Left ventricle myocardium superior (tissue), 1 donor: ENCODE measurements at places on chromosomes 16 and 17.

- DNase-seq: no peak
These were observed 4.2 kb downstream of the CDR2 start for GRCh38 chr16:22370038-22370820.

- DNase-seq: no peak
These were observed 870 bp upstream of the ITGA3 start for GRCh38 chr17:50055055-50055425.

DNA sequence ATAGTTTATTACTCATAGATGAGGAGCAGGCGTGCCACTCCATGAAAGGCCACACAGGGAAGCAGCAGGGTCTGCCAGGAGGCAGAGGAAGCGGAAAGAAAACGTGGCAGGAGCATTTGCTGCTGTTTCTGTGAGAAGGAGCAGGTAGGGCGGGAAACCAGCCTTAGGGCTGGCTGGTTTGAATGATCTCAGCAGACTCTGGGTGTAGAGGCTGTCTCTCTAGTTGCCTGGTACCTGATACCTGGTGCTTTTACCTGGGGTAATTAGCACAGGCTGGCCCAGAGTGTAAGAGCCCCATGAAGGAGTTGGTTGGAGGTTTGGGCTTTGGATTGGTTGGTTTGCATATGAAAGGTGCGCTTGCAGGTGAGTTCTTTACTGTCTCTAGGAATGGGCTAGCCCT is 205.0 kb upstream of the CACNG3 start:
- DNase-seq: no peak

DNA sequence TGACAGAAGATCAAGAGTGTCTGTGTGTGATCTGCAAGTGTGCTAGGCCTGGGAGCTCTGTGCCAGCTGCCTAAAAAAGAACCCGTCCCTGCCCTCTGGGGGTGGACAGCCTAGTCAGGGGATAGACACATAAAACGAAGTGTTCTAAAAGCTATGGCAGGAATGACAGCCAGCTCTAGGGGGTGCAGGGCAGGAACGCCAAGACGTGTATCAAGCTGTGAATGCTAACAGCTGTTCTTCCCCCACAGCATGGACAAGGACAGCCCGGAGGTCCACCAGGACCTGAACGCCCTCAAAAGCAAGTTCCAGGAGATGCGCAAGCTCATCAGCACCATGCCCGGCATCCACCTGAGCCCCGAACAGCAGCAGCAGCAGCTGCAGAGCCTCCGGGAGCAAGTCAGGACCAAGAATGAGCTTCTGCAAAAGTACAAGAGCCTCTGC is 5.1 kb downstream of the RASD1 start:
- no peak for DNase-seq

DNA sequence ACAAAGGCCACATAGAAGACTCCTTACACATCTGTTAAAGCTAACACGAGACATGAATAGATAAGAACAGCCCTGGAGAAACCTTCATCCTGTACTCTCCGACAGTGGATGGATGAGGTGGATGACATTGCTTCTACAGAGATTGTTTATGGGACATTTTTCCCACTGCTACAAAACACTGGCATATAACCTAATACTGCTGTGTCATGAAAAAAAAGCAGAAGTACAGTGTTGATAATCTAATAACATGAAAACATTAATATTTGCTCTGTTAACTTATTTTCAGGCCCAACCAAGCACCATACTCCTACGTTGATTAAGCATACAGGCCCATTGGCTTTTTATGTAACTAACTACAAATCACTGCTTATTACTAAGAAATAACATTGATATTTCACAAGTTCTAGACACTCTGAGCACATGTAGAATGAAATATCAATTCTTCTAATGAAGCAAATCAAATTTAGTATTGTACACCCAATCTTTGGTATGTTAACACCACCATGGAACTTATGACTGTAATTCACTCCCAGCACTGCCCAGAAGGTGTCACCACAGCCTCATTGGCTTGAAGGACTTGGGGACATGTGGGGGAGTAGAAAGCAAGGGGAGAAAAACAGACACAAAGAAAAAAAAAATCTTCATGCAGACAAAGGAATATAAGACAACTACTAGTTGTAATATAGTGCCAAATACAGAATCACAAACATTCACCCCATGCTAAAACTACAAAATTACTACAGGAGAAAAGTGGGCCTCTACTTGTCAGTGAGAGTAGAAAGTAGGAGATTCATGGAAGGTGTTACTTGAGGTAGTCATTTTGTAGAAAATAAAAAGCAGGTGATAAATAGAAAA is 330.0 kb upstream of the PMFBP1 start:
- peak; percentile 49 for DNase-seq

- DNase-seq: no peak
These were observed 4.6 kb downstream of the ITGA2B start for GRCh38 chr17:44384823-44385286.

DNA sequence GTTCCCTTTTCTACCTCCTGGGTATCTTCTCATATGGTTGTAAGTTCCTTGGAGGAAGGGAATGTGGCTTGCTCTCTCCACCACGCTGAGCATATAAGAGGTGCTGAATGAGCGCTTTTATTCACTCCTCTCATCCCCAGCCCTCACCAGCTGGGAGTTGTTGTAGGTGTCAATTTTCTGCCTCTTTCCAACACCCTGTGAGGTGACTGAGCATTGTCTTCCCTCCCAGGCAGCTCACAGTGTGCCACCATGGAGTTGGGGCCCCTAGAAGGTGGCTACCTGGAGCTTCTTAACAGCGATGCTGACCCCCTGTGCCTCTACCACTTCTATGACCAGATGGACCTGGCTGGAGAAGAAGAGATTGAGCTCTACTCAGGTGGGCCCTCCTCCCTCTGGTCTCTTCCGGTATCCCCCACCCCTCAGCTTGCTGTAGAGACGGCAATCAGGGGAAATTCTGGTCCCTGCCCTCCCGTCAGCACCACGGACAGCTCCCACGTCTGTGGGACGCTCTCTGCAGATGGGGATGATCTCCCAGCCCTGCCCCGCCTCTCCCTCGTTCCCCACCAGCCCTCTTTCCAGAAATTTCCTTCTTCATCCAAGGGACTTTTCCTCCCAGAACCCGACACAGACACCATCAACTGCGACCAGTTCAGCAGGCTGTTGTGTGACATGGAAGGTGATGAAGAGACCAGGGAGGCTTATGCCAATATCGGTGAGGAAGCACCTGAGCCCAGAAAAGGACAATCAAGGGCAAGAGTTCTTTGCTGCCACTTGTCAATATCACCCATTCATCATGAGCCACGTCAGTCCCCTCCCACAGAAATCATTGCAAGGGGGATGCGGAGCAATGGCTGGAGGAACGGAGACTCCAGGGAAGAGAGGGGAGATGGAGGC is 18.3 kb downstream of the CIITA start:
- DNase-seq: peak; percentile 76
